ENCODE measurements at places on chromosomes 1 and 21.

DNA sequence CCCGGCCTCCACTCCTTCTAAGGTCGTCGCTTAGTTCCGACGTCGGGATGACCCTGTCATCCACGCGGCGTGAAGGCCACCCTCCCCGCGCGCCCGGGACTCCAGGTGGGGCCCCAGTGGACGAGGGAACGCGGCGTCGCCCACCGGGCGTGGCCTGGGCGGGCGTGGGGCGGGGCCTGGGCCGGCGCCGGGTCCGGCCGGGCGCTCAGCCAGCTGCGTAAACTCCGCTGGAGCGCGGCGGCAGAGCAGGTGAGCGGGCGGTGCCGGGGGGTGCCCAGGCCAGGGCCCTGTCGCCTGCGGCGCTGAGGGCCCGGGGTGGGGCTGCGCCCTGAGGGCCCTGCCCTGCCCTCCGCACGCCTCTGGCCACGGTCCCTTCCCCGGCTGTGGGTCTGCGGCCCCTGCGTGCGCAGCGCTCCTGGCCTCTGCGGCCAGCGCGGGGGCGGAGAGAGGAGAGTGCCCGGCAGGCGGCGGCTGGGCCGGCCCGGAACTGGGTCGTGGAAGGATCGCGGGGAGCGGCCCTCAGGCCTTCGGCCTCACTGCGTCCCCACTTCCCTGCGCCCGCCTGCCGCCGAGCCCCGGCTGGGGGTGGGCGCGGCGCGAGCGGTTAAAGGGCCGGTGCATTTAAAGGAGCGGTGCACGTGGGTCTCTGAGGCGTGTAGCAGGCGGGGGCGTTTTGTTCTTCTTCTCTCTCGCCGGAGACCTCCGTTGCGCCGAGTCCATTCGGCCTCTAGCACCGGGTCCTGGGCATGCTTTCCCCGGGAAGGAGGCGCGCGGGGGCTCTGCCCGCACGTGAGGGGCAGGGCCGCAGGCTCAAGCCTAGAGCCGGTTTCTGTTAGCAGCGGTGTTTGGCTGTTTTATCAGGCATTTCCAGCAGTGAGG is at the start of gene PSEN2:
PSEN2 (plus strand) TSS at position 216 of the 879 bp plus-strand sequence. CDS start 11,292 bp downstream, outside the sequence.
- peak; percentile 44 for DNase-seq

DNA sequence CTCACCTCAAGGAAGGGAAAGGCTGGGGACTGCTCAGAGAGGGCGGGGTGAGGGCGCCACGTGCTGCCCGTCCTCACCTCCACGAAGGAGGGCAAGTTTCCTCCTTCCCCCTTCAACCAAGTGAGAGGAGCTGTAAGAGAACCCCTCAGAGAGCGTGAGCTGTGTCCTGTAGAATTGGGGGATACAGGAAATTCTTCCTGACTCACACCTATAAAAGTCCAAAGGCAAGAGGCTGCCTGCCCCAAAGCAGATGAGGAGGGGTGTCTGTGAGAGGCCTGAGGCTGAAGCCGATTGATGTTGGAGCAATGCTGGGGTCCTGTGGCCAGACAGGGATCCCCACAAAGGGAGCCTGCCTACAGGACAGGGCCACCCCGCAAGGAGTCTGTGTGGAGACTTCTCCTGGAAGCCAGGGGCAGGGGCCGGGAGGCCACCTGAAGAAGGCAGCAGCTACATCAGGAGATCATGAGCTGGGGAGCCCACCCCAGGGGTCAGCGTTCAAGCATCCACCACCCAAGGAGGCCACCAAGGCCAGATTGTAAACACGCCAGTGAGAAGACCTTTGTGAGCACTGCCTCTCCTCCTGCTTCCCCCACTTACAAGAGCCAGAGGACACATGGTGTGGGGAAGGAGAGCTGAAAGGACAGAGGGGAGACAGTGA is 27.7 kb downstream of the S100A6 start:
- DNase-seq: no peak

DNA sequence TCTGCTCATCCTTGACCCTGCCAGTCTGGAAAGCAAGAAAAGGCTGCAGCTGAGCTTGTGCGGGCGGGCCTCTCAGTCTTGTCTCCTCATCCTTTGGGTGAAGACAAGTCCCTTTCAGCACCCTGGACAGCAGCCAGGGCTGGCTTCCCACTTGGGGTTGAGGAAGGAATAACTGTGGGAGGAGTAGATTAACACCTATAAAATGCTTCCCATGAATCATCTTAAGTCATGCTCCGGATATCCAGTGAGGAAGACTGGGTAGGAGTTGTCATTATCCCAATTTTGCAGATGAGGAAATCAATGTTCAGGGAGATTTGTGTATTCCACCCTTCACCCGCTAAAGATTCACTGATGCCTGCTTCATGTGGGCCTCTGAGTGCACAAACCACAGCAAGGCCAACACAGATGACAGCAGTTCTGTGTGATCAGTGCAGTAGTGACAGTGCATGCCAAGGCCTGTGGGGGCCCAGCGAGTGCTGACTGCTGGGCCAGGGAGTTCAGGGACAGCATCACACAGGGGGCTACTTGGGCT is 20.1 kb upstream of the COL16A1 start:
- DNase-seq: peak; percentile 31

DNA sequence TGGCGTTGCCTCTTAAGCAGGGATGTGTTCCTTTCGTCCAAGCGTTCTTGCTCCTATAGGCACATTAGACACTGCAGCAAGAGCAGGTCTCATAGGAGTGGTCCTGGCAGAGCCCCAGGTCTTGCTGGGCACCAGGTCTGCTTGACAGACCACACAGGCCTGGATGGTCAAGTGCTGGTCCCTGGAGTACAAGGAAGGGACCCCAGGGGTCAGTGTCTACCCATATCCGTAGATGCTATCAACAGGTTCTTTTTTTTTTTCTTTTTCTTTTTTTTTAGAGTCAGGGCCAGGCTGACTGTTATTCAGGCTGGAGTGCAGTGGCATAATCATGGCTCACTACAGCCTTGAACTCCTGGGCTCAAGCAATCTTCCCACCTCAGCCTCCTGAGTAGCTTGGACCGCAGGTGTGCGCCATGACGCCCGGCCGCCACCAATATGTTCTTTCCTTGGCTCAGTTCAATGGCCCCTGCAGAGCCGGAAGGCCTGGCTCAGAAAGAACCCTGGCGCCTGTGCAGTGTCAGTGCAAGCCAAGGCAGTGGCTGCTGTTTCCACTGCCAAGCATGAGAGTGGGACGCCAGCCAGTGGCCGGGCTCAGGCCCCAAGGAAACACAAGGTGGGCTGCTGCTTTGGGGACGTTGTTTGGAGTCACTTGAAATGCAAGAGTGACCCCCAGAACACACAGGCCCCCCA is 10.0 kb upstream of the TNFRSF8 start:
- no peak for DNase-seq

GRCh38 chr1:66364578-66365391 is 169.2 kb upstream of the SGIP1 start:
- DNase-seq: no peak
